GF-D8 (cell line): ENCODE measurements at places on chromosomes 1 and 21.

- DNase-seq: no peak
Measured at GRCh38 chr1:154772606-154773506, 97.2 kb downstream of the KCNN3 start.

GRCh38 chr1:245807306-245807705 is 652.5 kb downstream of the KIF26B start:
- DNase-seq: peak; percentile 61

DNA sequence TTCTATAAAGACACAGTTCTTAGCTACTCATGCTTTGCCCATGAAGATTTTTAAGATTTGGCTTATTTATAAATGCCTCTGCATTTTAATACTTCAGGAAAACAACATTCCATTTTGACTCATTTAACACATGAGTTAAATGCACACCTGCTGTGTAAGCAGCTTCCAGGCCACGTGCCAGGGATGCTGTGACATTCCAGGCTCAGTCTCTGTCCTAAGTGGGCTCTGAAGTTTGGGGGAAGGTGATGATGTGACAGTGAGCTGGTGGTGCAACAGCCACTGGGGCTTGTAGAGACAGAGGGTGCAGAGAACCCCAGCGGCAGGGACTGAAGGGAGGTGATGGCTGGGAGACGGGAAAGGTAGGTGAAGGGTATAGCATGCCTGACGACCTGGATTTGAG is 40.7 kb downstream of the HHAT start:
- no peak for DNase-seq

- DNase-seq: no peak
Measured at GRCh38 chr1:46281021-46281420, 22.4 kb downstream of the LRRC41 start.

DNA sequence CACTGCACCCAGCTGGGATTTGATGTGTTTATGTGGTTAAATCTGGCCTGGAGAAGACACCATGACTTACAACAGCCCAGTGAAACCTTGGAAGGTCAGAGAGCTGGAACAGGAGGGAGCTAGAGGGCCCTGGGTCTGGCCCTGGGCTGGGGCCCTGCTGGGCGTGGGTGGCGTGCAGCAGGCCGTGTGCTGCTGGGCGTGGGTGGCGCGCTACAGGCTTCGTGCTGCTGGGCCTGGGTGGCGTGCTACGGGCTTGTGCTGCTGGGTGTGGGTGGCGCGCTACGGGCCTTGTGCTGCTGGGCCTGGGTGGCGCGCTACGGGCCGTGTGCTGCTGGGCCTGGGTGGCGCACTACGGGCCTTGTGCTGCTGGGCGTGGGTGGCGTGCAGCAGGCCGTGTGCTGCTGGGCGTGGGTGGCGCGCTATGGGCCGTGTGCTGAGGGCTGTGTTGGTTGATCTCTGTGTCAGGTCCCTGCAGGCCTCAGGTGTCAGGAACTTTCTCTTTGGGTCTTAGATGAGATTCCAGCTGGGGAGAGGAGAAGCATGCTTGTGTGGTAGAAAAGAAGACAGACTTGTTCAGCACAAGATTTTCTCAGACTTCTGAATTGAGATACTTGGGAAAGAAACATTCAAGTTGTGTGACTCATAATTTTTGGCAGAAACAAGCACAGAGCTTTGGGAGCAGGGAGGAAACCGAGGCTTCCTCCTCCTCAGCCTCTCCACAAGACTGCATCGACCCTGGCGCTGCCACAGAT is 66.0 kb downstream of the COL18A1 start:
- DNase-seq: no peak

DNA sequence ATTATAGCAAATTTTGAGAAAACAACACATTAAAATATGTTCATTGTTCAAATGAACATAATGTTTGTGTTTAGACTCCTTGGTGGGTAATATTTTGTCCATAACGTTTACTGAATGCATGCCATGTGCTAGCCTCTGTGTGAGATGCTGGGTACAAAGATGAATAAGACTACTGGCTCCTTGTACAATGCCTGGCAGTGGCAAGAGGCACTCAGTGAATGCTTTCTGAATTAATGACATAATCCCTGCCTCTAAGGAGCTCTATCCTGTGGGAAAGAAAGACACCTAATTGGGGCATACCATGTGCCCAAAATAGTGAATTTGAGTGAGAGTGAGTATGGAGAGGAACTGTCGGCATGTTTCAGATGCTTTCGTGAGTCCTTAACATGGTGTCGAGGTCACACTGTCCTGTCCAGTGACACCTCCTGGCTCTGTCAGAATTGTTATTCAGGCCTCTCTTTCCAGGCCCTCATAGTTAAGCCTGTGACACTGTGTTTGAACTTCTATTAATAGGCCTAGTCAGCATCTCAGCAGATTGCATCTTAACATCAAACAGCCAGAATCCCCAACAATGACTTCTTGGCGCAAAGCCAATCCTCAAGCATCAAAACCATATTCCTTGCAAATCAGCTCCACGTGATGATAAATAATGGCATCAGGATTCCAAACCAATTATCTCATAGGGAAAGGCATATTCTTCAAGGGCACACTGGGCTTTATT is 32.8 kb upstream of the S1PR1 start:
- no peak for DNase-seq

- DNase-seq: no peak
Measured at GRCh38 chr1:44777969-44778635, 2.8 kb downstream of the RPS8 start.

DNA sequence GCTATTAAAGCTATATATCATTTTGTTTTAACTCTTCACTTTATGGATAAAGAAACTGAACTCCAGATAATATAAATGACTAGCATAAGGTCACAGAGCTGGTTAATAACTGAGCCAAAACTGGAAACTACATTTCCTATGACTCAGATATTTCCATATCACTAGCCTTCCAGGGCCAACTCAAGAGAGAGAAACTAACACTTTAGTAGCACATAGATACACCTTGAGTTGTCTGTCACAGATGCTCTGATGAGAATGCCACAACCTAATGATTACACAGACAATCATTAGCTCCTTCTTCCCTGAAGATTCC is 40.7 kb downstream of the NME7 start:
- DNase-seq: no peak

GRCh38 chr21:42640486-42640885 is 12.9 kb upstream of the PDE9A start:
- no peak for DNase-seq

DNA sequence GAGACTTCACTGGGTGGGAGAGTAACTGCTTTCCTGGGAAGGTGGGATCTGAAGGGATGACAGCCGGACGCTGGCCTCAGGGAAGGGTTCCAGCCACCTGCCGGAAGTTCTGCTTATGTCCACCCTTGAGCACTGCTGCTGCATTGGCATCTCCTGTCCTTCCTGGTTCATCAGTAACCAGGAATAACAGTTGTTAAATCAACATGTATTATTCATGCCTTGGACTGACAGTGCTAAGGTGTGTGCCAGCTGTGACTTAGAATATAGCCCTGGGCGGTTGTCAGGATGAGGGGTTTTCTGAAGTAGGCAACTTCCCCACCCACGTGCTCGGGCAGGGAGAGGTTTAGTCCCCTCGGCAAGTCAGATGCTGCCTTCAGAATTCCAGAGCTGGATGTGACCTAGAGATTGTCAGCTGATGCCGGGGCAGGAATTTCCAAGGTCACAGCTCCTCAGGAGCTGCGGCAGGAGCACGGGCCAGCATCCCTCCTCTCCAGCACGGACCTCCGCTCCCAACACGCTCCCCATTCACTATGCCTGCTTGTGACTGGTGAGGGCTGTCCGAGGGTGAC is 17.9 kb downstream of the CLDN14 start:
- DNase-seq: no peak

DNA sequence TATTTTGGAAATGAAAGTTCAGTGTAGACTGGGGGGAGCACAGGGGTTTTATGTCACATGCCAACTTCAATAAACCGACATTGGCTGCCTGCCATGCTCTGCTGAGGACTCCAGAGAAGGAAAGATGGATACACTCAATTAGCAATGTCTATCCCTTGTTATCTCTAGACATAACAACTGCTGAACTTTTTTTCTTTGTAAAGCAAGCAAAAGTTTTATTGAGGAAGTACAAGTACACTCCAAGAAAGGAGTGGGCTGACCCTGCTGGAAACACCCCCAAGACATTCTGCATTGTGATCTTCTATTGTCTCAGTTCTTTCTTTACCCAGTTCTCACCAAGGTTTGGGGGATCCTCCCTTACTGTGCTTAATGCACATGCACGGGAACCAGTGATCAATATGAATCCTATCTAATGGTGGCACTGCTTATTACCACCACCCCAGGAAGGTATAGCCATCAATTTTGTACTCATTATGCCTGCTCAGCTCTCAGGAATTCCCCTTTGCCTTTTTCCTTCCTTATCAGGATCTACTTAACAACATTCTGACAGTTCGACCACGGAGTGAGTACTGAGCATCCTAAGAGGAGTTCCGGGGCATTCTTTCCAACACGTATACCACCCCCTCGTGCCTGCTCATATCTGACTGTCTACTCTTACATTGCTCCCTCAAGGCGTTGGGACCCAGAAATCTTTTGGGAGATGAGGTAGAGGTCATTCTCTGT is 28.7 kb downstream of the SYNJ1 start:
- DNase-seq: no peak

- DNase-seq: no peak
Measured at GRCh38 chr1:108553905-108554304, 6.0 kb upstream of the EEIG2 start.

GRCh38 chr1:116502671-116503314 is 68.0 kb downstream of the CD58 start:
- no peak for DNase-seq

GRCh38 chr1:46521414-46521813 is 30.0 kb downstream of the KNCN start:
- DNase-seq: peak; percentile 35

- peak; percentile 56 for DNase-seq
Measured at GRCh38 chr1:151326619-151327222, 495 bp downstream of the PI4KB start.

- DNase-seq: no peak
Measured at GRCh38 chr1:54764922-54765561, 719 bp upstream of the PARS2 start.

GRCh38 chr21:31220575-31220974 is 123.5 kb downstream of the TIAM1 start:
- DNase-seq: no peak

GRCh38 chr1:21344098-21344749 is 54.0 kb upstream of the ECE1 start:
- no peak for DNase-seq

DNA sequence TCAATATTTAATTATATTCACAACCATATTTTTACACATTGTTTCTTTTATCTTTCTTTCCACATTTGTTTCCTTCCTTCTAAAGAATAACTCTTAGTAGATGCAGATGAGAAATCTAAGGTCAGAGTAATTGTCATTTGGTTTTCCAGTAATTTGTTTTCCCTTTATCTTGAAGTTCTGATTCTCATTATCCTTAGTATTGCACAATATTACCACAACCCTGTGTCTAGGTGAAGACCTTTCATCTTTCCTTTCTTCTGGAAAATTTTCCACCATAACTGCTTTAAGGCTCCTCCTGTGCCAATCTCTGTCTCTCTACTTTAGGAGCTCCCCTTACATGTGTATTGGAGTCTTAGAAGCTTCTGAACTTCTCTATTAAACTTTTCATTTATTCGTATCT is 209.0 kb downstream of the DPYD start:
- no peak for DNase-seq

DNA sequence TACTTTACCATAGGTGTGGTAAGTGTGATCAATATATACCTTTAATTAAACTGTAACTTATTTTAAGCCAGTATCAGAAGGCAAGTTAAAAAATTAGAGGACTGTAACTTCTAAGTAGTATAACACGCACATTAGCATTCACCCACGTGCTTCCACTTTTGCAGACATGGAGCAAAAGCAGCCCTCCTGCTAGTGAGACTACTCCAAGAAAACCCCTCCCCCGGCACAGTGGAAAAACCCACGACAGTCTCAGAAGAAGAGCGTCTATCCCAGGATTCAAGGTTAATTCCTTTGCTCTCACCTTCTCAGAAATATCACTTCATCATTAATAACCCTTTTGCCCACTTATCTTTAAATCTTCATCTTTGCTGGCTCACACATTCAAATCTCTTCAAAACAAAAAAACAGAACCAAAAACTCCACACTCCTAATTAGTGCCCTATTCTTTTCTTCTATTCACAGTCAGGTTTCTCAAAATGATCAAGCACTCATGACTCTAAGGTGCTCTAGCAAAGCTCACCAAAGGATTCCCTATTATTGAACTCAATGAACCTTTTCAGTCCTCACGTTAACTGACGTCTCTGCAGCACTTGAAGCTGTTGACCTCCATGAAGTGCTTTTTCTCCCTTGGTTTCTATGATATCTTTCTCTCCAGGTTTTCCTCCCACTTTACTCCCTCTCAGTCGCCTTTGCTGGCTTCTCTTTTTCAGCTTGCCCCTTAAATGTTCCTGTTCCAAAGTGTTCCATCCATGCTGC is 213.5 kb downstream of the SMYD3 start:
- no peak for DNase-seq

GRCh38 chr1:16141573-16142336 is 14.1 kb downstream of the EPHA2 start:
- no peak for DNase-seq

- DNase-seq: no peak
Measured at GRCh38 chr1:168903237-168903830, 174.3 kb upstream of the DPT start.

- no peak for DNase-seq
Measured at GRCh38 chr21:19261731-19262376, 858.3 kb upstream of the TMPRSS15 start.

DNA sequence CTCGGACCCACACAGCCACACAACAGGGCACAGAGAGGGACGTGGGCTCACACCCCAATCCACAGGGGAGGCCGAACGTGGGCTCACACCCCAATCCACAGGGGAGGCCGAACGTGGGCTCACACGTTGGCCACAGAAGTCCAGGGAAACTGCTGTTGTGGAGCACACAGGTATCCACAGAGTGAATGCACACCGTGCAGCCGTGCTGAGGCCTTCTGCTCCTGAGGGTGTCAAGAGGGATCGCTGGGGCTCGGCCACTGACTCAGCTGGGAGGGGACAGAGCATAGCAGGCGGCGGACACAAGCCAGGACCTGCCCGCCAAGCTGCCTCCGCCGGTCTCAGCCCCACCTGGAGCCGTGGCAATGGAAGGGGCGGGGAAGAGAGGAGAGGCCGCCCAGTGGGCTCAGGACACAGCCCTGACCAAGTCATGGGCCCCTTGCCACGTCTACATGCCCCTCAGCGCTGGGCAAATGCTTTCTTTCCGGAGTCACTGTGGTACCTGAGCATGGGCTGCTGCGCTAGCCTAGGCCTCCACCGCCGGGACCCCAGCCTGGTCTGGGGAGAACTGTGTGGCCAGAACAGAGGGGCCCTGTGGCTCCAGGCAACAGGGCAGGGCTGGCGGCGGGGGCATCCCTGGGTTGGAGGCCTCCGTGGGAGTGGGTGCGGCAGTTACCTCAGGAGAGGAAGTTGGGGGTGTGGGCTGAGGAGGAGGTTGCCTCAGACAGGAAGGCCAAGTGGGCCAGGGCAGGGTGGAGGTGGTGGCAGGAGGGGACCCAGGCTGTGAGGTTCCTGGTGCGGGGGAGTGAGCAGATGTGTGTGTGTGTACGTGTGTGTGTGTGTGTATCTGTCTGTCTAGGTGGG is 1.2 kb downstream of the SYTL1 start:
- peak; percentile 93 for DNase-seq

GRCh38 chr1:10759413-10760200 is 36.8 kb downstream of the CASZ1 start:
- DNase-seq: no peak

GRCh38 chr1:111983500-111983899 is 6.0 kb downstream of the KCND3 start:
- DNase-seq: no peak

- DNase-seq: no peak
Measured at GRCh38 chr1:65235867-65236805, 73.2 kb upstream of the DNAJC6 start.

- DNase-seq: no peak
Measured at GRCh38 chr1:247409869-247410544, 6.0 kb upstream of the NLRP3 start.

GRCh38 chr1:236181059-236181458 is 38.7 kb downstream of the GPR137B start:
- DNase-seq: no peak
